ENCODE measurements at places on chromosomes 12 and 14. TPM values are rescaled to one million over a fixed set of nuclear protein-coding genes. Genes with fewer than 3 reads are reported as not detected.
A peak's percentile ranks its signal among the peaks of the same experiment; 100 is the strongest.

DNA sequence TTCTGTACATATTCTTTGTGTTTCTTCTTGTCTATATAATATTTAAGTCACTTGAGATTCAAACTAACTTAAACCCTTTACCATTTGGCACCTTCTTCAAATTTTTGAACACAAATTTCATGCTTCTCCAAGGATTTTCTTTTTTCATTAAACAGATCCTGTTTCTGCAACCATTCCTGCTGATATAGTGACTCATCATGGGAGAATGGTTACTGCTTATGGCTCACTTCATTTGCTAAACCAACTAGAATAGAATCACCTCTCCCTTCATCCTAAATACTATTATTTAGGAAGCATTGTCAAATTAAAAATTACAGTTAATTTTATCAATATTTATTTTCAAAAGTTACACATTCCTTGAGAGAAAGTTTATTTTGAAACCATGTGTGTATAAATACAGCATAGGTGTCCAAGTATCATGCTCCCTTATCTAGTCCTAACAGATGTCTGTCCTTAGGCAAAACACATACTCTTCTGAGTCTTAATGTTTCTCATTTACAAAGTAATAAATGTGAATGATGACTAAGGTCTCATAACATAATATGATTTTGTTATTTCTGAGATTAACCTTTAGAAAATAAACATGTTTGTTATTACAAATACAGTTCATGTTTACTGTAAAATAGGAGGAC lies 40.7 kb downstream of the PLCZ1 start:
- H3K27ac ChIP-seq: no peak overlapping the region
- H3K36me3 ChIP-seq: no peaks in the 10 kb centered on the region
- DNase-seq: no peak
- no peaks in the 10 kb centered on the region for H3K4me1 ChIP-seq
- H3K4me3 ChIP-seq: no peak overlapping the region

- H3K27me3 ChIP-seq: peaks cover 16% of the 10 kb centered on the region
- H3K27ac ChIP-seq: no peak overlapping the region
- no peaks in the 10 kb centered on the region for H3K36me3 ChIP-seq
- no peak for DNase-seq
Measured at GRCh38 chr14:60589442-60589841, 59.8 kb downstream of the SIX1 start.

GRCh38 chr12:105897311-105897725 lies 241.4 kb downstream of the NUAK1 start:
- no peaks in the 10 kb centered on the region for H3K4me1 ChIP-seq
- no peak overlapping the region for H3K27ac ChIP-seq
- peaks cover 2% of the 10 kb centered on the region for H3K27me3 ChIP-seq
- H3K36me3 ChIP-seq: no peaks in the 10 kb centered on the region
- no peak overlapping the region for H3K4me3 ChIP-seq

- H3K4me3 ChIP-seq: no peak overlapping the region
- no peaks in the 10 kb centered on the region for H3K4me1 ChIP-seq
- no peaks in the 10 kb centered on the region for H3K36me3 ChIP-seq
- no peak overlapping the region for H3K27ac ChIP-seq
Measured at GRCh38 chr12:121767525-121768016, 25.9 kb downstream of the RHOF start.

DNA sequence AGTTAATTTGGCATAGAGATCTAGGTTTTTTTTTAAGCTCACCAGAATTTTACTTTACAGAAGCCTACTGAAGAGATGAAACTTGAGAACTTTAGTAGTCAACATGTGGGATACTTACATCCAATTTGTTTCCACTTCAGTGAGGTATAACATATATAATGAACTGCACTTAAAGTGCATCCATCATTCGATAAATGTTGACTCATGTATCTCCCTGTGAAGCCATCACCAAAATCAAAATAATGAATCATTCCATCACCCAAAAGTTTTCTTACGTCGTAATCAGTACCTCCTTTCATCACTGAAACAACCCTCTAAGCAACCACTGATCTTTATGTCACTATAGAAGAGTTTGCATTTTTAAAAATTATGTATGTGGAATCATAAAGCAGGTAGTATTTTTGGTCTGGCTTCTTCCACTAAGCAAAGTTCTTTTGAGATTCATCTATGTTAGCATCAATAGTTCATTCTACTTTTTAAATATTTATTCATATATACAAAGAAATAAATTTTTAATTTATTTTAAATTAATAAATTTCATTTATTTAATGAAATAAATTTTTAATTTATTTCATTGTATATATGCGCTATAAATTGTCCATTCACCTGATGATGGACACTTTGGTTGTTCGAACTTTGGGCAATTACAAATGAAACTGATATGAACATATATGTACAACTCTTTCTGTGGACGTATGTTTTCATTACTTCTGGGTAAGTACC lies 2.0 kb upstream of the CPNE8 start:
- no peak for DNase-seq
- H3K27me3 ChIP-seq: peaks cover 10% of the 10 kb centered on the region
- peak overlapping the region; percentile 77 for H3K27ac ChIP-seq
- H3K4me3 ChIP-seq: peak overlapping the region; percentile 84
- H3K4me1 ChIP-seq: peaks cover 30% of the 10 kb centered on the region

- H3K36me3 ChIP-seq: no peaks in the 10 kb centered on the region
- H3K27me3 ChIP-seq: peaks cover 43% of the 10 kb centered on the region
- peak; percentile 83 for DNase-seq
- H3K4me3 ChIP-seq: no peak overlapping the region
- no peaks in the 10 kb centered on the region for H3K4me1 ChIP-seq
Measured at GRCh38 chr12:2583091-2583497, 211.7 kb upstream of the FKBP4 start.

DNA sequence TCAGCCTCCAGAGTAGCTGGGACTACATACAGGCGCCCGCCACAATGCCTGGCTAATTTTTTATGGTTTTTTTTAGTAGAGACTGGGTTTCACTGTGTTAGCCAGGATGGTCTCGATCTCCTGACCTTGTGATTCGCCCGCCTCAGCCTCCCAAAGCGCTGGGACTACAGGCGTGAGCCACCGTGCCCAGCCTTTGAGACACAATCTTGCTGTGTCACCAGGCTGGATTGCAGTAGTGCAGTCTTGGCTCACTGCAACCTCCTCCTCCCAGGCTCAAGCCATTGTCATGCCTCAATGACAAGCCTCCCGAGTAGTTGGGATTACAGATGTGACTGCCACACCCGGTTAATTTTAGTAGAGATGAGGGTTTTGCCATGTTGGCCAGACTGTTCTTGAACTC lies 21.3 kb upstream of the STRN3 start:
- DNase-seq: no peak
- no peak overlapping the region for H3K4me3 ChIP-seq
- no peaks in the 10 kb centered on the region for H3K27me3 ChIP-seq
- no peak overlapping the region for H3K27ac ChIP-seq

- H3K4me3 ChIP-seq: no peak overlapping the region
- no peak overlapping the region for H3K27ac ChIP-seq
- no peak for DNase-seq
- H3K36me3 ChIP-seq: no peaks in the 10 kb centered on the region
Measured at GRCh38 chr12:1834186-1834925, 14.0 kb downstream of the LRTM2 start.

- DNase-seq: no peak
- H3K36me3 ChIP-seq: no peaks in the 10 kb centered on the region
- no peaks in the 10 kb centered on the region for H3K27me3 ChIP-seq
- H3K4me3 ChIP-seq: no peak overlapping the region
Measured at GRCh38 chr12:85147331-85147730, 111.2 kb downstream of the LRRIQ1 start.

- no peak overlapping the region for H3K27ac ChIP-seq
- H3K27me3 ChIP-seq: peaks cover 2% of the 10 kb centered on the region
- no peaks in the 10 kb centered on the region for H3K36me3 ChIP-seq
- H3K4me3 ChIP-seq: no peak overlapping the region
- no peaks in the 10 kb centered on the region for H3K4me1 ChIP-seq
- DNase-seq: no peak
Measured at GRCh38 chr14:90616881-90617280, 199.3 kb downstream of the TTC7B start.

DNA sequence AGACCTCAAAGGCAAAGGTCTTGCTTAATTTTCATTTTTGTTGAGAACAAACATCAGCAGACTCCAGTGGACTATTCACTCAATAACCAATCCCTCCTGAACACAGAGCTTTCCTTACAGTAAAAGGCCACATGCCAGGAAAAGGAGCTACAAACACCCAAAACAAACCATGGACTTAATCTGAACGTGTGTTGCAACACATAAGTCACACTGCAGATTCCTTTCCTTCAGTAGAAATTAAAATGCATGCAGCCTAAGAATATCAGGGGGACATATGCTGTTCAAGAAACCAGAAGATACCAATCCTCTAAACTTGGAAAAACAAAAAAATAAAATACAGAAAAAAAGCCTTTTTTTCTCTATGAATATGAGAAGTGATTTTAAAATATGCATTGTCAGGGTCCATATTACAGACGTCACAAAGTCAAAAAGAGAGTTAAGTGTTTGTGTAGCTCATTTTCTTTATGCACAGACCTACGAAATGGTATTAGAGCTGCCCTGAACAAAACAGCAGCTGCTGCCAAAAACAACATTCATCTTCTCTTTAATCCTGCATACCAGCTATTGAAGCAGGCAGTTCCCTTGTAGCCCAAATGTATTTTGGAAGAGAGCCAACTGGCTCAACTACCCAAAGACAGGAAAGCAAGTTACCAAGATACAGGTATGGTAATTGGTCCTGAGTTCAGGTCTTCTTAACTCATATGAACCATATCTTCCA lies 26.2 kb downstream of the KITLG start:
- no peaks in the 10 kb centered on the region for H3K36me3 ChIP-seq
- no peak for DNase-seq
- peaks cover 4% of the 10 kb centered on the region for H3K27me3 ChIP-seq
- no peak overlapping the region for H3K27ac ChIP-seq
- H3K4me1 ChIP-seq: no peaks in the 10 kb centered on the region
- H3K4me3 ChIP-seq: no peak overlapping the region

HSPB8 gene
- total RNA-seq: not detected

PTPRQ gene
- total RNA-seq: not detected

VWF gene
- not detected for total RNA-seq

ALDH1L2 gene
- total RNA-seq: 7.1 TPM

RNASE2 gene
- total RNA-seq: not detected

TAS2R46 gene
- total RNA-seq: 0.46 TPM

EEF1AKMT3 gene
- 3.9 TPM for total RNA-seq

All from activated CD4-positive, alpha-beta T cell treated with anti-CD3 and anti-CD28 coated beads for 36 hours (primary cell).